ENCODE measurements at places on chromosomes 2 and 18. TPM values are rescaled to one million over a fixed set of nuclear protein-coding genes. Genes with fewer than 3 reads are reported as not detected.

The C2orf78 gene
- total RNA-seq, result not detected

The IL1B gene
- total RNA-seq, result 1.7 TPM

The KLHL30 gene
- total RNA-seq, result not detected

The NR4A2 gene
- total RNA-seq, result 0.11 TPM

The SULT1C2 gene
- total RNA-seq, result 0.33 TPM

The HNMT gene
- total RNA-seq, result 61.4 TPM

The NETO1 gene
- total RNA-seq, result not detected

Data from uterine smooth muscle cell (primary cell).